ENCODE measurements at places on chromosomes 6 and 20.

GRCh38 chr6:140542863-140543262, 1168.4 kb upstream of the CITED2 start:
- no peak overlapping the region for H3K27ac ChIP-seq
- no peaks in the 10 kb centered on the region for H3K36me3 ChIP-seq
- H3K4me1 ChIP-seq, result no peaks in the 10 kb centered on the region
- no peaks in the 10 kb centered on the region for H3K27me3 ChIP-seq
- DNase-seq, result no peak
- H3K4me3 ChIP-seq, result no peak overlapping the region

DNA sequence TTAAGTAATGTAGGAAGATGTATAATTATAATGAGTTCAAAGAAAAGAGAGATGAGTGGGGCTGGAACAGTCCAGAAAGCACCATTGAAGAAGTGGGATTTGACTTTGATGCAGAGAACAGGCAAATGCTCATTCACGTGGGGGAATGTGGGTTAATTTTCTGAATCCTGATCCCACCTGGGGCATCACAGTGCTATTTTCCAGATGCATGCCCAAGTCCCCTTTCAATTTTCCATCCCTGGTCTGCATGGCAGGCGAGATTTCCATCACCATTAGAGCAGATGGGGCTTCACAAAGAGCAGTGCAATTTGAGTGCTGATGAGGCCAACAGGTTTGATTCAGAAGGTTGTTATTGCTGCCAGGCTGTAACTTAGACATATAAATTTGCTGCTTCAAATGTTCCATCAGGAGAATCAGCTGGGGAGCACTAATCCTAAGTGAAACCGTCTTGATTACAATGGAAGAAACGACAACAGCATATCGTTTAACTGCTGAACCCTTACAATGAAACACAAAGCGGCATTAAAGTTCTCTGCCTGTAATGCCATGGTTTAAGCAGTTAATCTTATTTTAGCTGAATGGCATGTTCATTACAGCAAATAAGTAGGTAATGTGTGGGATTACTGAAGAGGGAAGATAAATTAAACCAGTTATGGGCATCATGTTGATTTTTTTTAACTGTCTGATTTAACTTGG, 45.2 kb downstream of the OSTM1 start:
- H3K27ac ChIP-seq, result no peak overlapping the region
- H3K36me3 ChIP-seq, result no peaks in the 10 kb centered on the region
- H3K27me3 ChIP-seq, result no peaks in the 10 kb centered on the region
- no peak for DNase-seq
- H3K4me3 ChIP-seq, result no peak overlapping the region

- peaks cover 32% of the 10 kb centered on the region for H3K36me3 ChIP-seq
- DNase-seq, result no peak
- no peak overlapping the region for H3K27ac ChIP-seq
- H3K4me1 ChIP-seq, result peaks cover 42% of the 10 kb centered on the region
- H3K27me3 ChIP-seq, result no peaks in the 10 kb centered on the region
- H3K4me3 ChIP-seq, result no peak overlapping the region
These were observed 10.7 kb downstream of the ATXN1 start for GRCh38 chr6:16750566-16750965.

DNA sequence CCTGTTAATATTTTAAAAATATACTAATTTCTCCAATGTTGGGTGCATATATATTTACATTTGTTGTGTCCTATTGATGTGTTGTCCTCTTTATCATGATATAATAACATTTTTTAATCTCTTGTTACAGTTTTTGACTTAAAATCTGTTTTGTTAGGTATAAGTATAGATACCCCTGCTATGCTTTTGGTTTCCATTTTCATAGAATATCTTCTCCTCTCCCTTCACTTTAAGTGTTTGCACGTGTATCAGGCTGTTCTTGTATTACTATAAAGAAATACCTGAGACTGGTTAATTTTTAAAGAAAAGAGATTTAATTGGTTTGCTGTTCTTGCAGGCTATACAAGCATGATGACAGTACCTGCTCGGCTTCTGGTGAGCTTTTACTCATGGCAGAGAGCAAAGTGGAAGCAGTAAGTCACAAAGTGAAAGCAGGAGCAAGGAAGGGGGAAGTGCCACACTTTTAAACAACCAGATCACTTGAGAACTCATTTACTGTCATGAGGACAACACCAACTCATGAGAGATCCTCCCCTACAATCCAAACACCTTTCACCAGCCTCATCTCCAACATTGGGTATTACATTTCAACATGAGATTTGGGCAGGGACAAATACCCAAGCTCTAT, 340.5 kb upstream of the SYNCRIP start:
- H3K27me3 ChIP-seq, result no peaks in the 10 kb centered on the region
- H3K4me3 ChIP-seq, result no peak overlapping the region

GRCh38 chr6:50381099-50381415, 331.3 kb upstream of the DEFB112 start:
- no peaks in the 10 kb centered on the region for H3K36me3 ChIP-seq
- no peaks in the 10 kb centered on the region for H3K27me3 ChIP-seq
- no peak for DNase-seq

GRCh38 chr20:13526551-13526950, 112.2 kb downstream of the TASP1 start:
- H3K27ac ChIP-seq, result no peak overlapping the region
- no peak overlapping the region for H3K4me3 ChIP-seq
- H3K4me1 ChIP-seq, result no peaks in the 10 kb centered on the region
- DNase-seq, result no peak

- no peak for DNase-seq
- H3K36me3 ChIP-seq, result no peaks in the 10 kb centered on the region
- no peaks in the 10 kb centered on the region for H3K4me1 ChIP-seq
- H3K27me3 ChIP-seq, result peaks cover 27% of the 10 kb centered on the region
- H3K27ac ChIP-seq, result no peak overlapping the region
These were observed 14.5 kb downstream of the BMP7 start for GRCh38 chr20:57251949-57252348.

DNA sequence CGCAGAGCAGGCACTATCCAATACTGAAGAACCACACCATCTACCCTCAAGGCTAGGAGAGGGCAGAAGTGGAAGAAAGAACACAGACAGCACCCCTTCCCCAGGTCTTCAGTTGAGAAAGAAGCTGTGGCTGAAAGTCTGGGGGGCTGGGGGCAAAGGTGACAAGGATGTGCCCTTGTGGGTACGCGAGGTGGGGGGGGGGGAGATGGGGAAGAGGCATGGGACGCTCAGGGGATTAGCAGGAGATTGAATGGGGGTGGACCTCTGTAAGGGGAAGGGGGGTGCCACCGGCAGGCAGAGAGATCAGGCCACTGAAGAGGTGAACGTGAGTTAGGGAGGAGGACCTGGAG, 1.1 kb downstream of the B4GALT5 start:
- peak overlapping the region; percentile 95 for H3K27ac ChIP-seq
- H3K27me3 ChIP-seq, result no peaks in the 10 kb centered on the region
- DNase-seq, result no peak
- H3K4me1 ChIP-seq, result peaks cover 73% of the 10 kb centered on the region

DNA sequence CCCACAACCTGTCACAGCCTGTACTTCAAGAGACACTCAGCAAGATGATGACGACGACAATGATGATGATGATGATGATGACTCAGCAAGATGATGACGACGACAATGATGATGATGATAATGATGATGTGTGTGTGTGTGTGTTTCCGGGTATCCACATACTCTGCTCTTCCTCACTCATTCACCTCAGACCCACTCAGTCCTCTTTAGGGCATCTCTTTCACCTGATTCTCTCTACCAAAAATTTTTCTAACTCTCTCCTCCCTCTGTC, 1.2 kb upstream of the EIF6 start:
- H3K27ac ChIP-seq, result no peak overlapping the region
- H3K4me3 ChIP-seq, result no peak overlapping the region
- peaks cover 6% of the 10 kb centered on the region for H3K36me3 ChIP-seq
- peaks cover 32% of the 10 kb centered on the region for H3K4me1 ChIP-seq

GRCh38 chr6:16472349-16473069, 234.1 kb downstream of the GMPR start:
- H3K27me3 ChIP-seq, result no peaks in the 10 kb centered on the region
- H3K27ac ChIP-seq, result peak overlapping the region; percentile 42
- DNase-seq, result no peak
- H3K4me1 ChIP-seq, result no peaks in the 10 kb centered on the region

- peak; percentile 79 for DNase-seq
- H3K4me3 ChIP-seq, result no peak overlapping the region
- no peaks in the 10 kb centered on the region for H3K36me3 ChIP-seq
- peaks cover 32% of the 10 kb centered on the region for H3K4me1 ChIP-seq
- H3K27me3 ChIP-seq, result no peaks in the 10 kb centered on the region
These were observed 39.6 kb downstream of the DUSP22 start for GRCh38 chr6:331622-332521.

DNA sequence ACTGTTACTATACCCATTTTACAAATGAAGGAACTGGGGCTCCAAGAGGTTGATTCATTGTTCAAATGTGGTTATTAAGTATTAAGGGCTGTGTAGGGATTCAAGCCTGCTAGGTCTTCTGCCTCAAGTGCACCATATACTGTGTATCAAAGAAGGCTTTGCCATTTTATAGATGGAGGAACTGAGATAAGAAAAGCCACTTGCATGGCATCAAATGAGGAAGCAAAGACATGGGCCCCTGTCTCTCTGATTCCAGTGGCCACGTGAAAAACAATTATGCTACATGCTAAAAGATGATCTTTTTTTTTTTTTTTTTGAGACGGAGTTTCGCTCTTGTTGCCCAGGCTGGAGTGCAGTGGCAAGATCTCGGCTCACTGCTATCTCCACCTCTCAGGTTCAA, 67.0 kb downstream of the TMEM200A start:
- no peak overlapping the region for H3K4me3 ChIP-seq
- no peak overlapping the region for H3K27ac ChIP-seq
- H3K4me1 ChIP-seq, result no peaks in the 10 kb centered on the region
- no peaks in the 10 kb centered on the region for H3K27me3 ChIP-seq

GRCh38 chr20:43996240-43996930, 81.7 kb downstream of the TOX2 start:
- DNase-seq, result no peak
- no peak overlapping the region for H3K27ac ChIP-seq
- no peak overlapping the region for H3K4me3 ChIP-seq
- H3K27me3 ChIP-seq, result no peaks in the 10 kb centered on the region

DNA sequence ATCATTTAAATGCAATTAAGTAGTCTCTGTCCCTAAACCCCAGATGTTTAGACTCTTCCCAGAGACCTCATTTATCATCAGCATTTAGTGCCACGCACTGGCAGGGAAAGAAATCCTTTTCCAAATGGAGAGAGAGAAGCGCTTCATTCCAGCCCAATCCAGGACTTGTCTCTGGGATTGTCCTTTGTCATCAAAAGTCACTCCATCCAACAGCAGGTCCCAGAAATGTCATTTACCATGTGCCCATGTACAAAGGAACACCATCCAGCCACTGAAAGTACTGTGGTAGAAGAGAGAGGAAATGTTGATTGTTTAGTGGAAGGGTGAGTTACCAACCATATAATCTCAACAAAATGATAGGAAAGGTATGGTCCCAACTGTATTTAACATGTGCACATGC, 66.9 kb upstream of the SMIM28 start:
- DNase-seq, result no peak
- no peak overlapping the region for H3K27ac ChIP-seq

DNA sequence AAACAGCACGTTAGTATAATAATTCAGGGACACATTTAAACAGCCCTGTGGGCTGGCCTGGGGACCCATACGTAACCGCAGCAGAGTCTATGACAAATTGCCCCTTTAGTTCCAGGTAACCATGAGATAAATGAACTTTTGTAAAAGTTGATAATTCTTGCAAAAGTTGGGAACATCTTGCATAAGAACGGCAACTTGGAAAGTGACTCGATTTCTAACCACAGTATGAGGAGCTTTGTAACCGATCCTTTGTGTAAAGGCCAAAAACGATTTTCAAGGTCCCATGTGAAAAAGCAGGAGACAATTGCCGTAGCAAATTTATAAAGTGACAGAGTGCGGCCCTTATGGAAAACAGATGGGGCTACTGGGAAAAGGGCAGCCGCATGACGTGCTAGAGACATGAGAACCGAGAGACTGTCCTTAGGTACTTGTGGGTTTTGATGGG, 81.6 kb downstream of the PSMG4 start:
- no peaks in the 10 kb centered on the region for H3K36me3 ChIP-seq
- H3K27me3 ChIP-seq, result no peaks in the 10 kb centered on the region
- DNase-seq, result no peak
- no peak overlapping the region for H3K27ac ChIP-seq

- no peaks in the 10 kb centered on the region for H3K36me3 ChIP-seq
- H3K4me1 ChIP-seq, result peaks cover 16% of the 10 kb centered on the region
- no peak overlapping the region for H3K27ac ChIP-seq
- no peak for DNase-seq
These were observed 957 bp downstream of the PROKR2 start for GRCh38 chr20:5315807-5316187.

DNA sequence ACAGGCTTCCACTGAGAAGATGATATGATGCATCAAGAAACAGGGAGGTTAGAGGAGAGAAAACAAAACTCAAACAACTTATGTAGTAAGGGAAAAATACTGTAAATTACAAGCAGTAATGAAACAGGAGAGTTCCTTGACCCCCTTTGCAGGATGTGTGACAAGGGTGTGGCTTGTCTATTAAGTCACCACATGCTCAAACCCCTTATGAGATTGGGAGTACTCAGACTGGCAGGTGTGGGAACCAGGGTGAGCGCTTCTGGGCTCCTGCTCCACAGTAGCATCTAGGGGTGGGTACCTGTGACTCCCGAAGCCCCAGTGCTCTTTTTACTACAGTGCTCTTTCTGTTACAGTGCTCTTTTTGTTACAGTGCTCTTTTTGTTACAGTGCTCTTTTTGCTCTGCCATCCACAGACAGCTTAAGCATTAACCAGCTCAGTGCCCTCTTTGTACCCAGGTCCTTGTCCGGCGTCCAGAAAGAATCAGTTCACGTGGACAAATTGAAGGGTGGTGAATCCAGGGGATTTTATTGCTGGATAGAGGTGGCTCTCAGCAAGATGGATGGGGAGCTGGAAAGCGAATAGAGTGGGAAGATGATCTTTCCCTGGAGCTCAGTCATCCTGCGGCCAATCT, 28.7 kb downstream of the OLIG3 start:
- no peaks in the 10 kb centered on the region for H3K36me3 ChIP-seq
- H3K4me1 ChIP-seq, result no peaks in the 10 kb centered on the region
- DNase-seq, result no peak
- no peak overlapping the region for H3K27ac ChIP-seq
- no peaks in the 10 kb centered on the region for H3K27me3 ChIP-seq

DNA sequence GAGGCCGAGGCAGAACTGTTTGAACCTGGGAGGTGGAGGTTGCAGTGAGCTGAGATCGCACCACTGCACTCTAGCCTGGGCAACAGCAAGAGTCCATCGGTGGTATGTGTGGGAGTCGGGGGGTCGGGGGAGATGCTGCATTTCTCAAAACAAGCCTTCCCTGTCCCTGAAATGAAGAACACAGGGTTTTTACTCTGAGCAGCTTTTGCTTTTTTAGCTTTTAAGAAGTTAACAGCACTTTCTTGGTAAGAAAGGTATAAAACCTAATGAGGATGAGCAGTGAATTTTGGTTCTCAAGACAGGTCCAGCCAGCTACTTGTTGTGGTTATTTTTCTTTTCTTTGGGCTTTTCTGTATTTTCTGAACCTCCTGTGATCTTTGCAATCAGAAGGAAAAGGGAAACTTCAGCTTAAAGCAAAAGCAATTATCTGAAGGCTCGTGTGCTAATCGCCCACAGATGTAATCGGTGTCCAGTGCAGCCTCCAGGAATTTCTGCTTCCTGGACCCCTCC, 3.7 kb downstream of the RPL10A start:
- no peak for DNase-seq
- no peak overlapping the region for H3K4me3 ChIP-seq
- H3K27me3 ChIP-seq, result no peaks in the 10 kb centered on the region
- no peak overlapping the region for H3K27ac ChIP-seq
- peaks cover 22% of the 10 kb centered on the region for H3K4me1 ChIP-seq

Measured in spleen (tissue), 13 donors.